ENCODE measurements at places on chromosomes 2 and 18.
A peak's percentile ranks its signal among the peaks of the same experiment; 100 is the strongest.

DNA sequence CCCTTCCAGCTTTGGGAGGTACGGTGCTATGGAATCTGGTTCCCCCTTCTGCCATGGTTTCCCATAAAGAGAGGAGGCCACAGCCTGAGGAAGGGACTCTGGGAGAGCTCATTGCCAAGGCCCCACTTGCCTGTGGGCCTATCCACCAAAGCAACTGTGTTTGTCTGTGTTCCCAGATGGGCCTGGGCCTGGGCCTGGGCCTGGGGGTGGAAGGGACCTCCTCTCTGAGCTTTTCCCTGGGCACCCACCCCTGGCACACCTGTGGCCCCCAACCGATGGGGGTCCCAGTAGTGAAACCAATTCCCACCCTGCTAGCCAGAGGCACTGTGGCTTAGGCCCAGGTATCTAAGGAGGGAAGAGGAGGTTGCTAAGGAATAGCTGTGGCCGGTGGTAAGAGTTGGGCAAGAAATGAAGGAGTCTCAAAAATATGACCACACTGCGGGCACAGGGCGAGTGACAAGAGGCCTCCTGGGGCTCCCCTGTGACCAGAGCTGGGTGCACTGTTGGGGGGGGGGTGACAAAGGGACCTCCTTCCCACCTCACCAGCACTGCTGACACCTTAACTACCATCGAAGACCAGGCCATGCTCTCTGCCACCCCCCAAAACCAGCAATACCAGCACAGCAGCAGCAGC is 4.9 kb upstream of the DUSP2 start:
- DNase-seq, result no peak

- peak; percentile 20 for DNase-seq
These were observed 74.9 kb upstream of the GPR45 start for GRCh38 chr2:105166688-105167087.

GRCh38 chr2:86700690-86701089 is 19.4 kb upstream of the RMND5A start:
- no peak for DNase-seq

- DNase-seq, result peak; percentile 40
These were observed 45.5 kb upstream of the SCN7A start for GRCh38 chr2:166539340-166540162.

DNA sequence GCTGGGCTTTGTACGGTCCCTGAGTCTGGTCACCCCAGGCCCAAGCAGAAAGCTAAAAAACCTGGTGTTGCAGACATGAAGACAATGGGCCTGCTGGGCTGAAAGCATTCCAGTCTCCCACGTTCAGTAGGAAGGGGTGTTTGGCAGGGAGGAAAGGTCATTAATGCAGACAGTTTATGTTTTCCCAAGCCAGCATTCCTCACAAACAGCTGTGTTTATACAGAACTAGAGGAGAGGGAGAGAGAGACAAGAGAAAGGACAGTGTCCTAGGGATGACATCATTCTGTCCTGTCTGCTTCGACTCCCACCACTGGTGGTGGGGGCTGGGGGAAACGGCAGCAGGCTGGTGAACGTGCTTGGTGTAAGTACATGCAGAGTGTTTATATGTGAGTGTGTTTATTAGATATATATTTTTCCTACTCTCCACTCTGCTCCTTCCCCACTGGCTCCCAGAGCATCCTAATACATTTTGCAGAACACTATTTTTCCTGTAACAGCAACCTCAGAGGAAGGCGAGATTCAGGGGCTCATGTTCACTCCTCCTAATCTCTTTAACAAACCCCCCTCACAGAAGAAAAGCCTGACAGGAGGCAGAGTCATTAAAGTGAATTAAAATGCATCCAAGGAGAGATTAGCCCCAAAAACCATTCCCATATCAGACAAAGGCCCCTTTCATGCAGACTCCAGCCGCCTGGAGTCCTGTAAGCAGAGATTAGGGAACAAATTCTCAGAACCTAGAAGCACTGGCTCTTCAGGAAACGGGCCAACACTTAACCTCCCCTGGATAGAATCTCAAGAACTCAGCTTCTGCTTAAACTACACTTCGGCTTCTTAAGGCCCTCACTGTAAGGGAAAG is 380.4 kb downstream of the TNS1 start:
- peak; percentile 89 for DNase-seq

GRCh38 chr2:41940745-41941063 is 107.1 kb upstream of the PKDCC start:
- peak; percentile 72 for DNase-seq

DNA sequence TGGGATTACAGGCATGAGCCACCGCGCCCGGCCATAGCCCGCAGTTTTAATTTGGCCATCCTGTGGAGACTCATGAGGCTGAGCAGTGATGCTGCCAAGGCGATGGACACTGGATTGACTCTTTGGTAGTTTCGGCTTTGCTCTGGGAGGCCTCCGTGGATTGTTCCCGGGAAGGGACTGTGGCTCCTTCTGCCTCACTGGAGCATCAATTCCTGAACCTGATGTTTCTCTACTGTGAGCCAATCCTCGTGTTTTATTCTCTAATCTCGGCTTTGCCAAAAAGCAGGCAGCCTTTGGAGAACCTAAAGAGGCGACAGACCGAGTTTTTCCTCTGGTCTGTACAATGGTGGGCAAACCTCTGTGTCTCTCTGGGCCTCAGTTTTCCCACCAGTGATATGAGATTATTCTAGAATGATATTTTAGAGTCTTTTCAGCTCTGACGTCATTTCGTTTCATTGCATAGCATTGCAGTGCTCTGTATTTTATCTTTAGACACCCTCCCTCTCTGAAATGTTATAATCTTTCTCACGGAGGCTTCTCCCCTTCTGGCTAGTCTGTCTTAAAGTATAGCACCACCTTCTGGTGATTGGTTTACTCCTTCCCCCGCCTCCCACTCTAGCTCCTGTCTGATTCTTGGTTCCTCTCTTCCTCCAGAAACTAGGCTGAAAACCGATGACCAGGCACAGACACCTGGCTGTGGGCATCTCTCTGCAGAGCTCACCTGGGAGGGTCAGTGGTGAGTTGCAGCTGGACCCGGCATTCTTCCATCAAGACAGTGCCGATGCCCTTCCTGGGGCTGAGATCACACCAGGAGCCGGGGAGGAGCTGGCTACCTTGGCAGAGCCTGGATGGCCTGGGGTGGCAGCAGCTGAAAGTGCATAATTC is 341.3 kb downstream of the MYCN start:
- DNase-seq, result peak; percentile 76

DNA sequence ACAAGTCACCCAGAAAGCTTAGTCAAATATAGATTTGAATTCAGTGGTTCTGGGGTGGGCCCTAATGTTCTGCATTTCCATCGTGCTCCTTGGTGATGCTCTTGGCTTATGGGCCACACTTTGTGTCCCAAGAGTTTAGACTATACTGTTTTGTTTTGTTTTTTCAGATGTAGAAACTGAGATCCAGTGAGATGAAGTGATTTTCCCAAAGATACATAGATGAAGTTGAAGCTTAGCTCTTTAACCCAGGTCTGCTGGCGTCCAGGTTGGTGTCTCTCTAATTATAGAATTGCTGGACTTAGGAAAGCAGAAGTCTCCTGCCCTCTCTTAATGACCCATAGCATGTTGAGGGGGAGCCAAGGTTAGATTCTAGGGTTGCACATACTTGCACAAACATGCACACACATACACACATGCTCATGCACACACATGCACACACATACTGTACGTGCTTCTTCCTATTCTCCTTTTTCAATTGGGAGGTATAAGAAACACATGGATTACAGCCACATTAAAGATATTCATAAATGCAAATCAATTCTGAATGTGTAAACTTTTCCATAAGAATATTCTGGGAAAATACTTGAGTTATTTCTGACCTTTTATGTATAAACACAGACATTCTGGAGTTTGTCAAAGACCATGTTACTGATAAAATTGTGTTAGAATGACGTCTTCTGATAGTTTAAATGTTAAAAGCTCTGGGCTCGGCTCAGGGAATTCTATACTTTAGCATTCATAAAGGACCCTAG is 41.3 kb upstream of the IL1R1 start:
- DNase-seq, result no peak

GRCh38 chr18:64438178-64438577 is 289.3 kb upstream of the LINC00305 start:
- DNase-seq, result no peak

- no peak for DNase-seq
These were observed 520.9 kb downstream of the CPS1 start for GRCh38 chr2:211077216-211077767.

DNA sequence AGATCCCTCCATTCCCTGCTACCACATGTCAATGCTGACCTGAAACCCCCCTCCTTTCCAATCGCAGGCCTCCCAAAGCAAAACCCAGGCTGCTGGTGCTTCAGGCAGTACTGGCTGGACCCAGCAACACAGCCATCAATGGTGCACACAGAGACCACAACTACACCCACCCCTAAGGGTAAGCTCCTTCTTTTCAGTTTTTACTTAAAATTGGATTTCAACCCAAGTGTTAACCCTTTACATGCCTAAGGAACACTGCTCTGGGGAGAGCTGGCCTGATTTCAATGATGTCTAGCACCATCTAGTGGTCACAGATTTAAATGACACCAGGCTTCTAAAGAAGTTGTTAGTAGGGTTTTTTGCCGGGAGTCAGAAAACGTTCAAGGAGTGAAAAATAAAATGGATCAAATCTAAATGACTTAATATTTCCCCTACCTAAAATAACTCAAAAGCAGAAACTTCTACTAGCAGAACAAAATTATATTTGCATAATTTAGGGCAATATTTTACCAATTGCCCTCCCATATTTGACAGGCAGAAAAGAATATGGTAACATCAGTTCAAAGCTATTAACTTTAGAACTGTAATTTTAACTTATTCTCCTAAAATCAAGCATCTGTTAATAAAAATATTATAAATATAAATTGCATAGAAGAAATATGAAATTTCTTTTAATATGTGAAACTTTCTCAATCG is 24.6 kb downstream of the FECH start:
- DNase-seq, result peak; percentile 77

DNA sequence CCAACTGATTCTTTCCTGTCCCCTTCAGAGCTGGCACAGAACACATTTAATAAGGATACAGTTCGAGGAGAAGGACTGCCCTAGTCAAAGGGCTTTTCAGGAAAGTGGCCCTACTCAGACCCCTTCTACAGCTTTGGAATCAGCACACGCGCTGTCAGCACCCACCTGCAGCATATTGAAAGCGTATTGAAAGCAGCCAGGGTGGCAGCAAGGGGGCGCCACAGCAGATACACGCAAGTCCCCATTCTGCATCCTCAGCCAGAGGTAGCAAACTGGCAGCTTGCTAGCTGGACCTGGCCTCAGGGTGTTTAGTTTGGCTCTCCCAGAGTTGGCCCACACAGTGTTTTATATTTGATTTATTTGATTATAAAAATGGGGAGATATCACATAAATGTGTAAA is 101.0 kb upstream of the NT5C1B start:
- peak; percentile 23 for DNase-seq

GRCh38 chr18:39846265-39846664 is 2108.8 kb upstream of the PIK3C3 start:
- DNase-seq, result no peak

DNA sequence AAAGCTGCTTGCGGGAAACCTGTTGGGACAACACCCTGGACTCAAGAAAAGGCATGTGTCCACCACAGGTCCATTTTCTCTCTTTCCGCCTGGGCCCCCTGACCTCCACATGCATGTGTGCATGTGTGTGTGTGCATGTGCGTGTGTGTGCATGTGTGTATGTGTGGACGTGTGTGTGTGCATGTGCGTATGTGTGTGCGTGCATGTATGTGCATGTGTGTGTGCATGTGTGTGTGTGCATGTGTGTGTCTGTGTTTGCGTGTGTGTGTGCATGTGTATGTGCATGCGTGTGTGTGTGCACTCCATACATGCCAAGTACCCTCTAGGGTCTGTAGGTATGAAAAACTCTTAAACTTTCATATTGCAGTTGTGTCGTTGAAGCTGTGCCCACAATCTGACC is 16.3 kb downstream of the CAPN14 start:
- no peak for DNase-seq

DNA sequence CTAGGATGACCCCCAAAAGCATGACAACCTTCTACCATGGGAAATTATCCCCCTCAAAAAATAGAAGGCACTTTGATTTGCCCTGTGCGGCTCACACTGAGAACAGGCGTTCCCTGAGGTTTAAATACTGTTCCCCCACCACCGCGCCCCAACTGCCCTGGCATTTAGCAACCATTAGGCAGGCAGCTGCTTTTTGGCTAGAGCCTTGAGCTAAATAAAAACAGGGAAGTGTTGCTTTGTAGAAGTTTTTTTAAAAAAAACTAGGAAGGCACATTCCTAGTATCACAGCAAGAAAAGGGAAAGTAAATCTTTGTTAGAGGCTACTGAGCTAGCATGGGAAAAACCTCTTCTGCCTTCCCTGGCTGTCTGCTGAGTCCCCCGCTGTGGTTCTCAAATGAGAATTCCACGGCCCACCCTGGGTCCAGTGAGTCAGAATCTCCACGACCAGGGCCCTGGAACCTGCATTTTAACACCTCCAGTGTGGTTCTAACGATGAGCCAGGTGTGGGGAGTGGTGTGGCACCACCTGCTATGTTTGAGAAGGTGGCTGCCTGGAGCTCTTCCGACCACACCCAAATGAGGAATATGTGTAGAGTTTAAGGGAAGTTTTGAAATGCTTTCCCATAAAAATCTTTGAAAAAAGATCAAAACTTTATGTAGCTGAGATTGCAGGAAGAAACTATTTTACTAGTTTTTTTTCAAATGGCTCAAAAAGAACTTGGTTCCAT is 66.4 kb downstream of the VIT start:
- no peak for DNase-seq

- DNase-seq, result no peak
These were observed 76.8 kb downstream of the CACNB4 start for GRCh38 chr2:152022090-152022489.

- DNase-seq, result no peak
These were observed 3.8 kb upstream of the RHBDD1 start for GRCh38 chr2:226832061-226832460.

DNA sequence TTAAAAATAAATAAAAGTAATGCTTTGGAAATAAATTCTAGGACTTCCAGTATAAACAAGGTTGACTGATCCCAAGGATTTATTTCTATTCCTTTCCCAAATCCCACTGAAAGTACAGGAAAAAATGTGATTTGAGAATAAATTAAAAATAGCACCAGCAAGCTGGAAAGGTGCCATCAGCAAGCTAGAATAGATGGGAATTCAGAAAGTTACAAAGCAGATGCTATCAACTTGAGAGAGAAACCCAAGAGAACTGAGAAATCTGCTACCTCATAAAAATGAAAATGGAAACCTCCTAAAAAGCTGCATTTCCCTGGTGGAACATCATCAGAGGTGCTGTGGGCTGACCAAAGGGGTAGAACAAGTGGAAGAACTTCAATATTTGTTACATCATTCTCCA is 148.6 kb upstream of the KCNJ3 start:
- DNase-seq, result no peak

- no peak for DNase-seq
These were observed 62.3 kb upstream of the ZFP36L2 start for GRCh38 chr2:43288417-43289305.

- no peak for DNase-seq
These were observed 53.2 kb upstream of the CUL3 start for GRCh38 chr2:224638301-224638823.

- no peak for DNase-seq
These were observed 20.0 kb downstream of the SMC6 start for GRCh38 chr2:17733599-17733998.

All from ELF-1 (cell line).